ENCODE measurements at places on chromosomes 2 and 18.

GRCh38 chr2:122421775-122422174 lies 666.3 kb downstream of the TSN start:
- no peak for DNase-seq

GRCh38 chr2:163664610-163665009 lies 71.2 kb downstream of the FIGN start:
- DNase-seq, result peak; percentile 74

- peak; percentile 70 for DNase-seq
Measured at GRCh38 chr2:222844323-222844722, 16.5 kb upstream of the ACSL3 start.

- DNase-seq, result no peak
Measured at GRCh38 chr2:209074711-209075110, 349.1 kb upstream of the MAP2 start.

GRCh38 chr2:234535464-234535863 lies 38.6 kb upstream of the ARL4C start:
- no peak for DNase-seq

- DNase-seq, result no peak
Measured at GRCh38 chr18:5693699-5694294, 150.0 kb upstream of the EPB41L3 start.

DNA sequence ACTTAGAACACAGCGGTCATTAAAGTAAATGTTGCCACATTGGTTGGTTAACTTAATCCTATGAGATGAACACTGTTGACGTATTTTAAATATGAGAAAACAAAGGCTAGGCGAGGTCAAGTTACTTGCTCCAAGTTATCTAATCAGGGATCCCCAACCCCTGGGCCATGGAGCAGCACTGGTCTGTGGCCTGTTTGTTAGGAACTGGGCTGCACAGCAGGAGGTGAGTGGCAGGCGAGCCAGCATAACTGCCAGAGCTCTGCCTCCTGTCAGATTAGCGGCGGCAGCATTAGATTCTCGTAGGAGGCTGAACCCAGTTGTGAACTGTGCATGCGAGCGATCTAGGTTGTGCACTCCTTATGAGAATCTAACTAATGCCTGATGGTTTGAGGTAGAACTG lies 878.9 kb downstream of the CPS1 start:
- no peak for DNase-seq

- no peak for DNase-seq
Measured at GRCh38 chr2:105733875-105734274, 10.8 kb upstream of the NCK2 start.

DNA sequence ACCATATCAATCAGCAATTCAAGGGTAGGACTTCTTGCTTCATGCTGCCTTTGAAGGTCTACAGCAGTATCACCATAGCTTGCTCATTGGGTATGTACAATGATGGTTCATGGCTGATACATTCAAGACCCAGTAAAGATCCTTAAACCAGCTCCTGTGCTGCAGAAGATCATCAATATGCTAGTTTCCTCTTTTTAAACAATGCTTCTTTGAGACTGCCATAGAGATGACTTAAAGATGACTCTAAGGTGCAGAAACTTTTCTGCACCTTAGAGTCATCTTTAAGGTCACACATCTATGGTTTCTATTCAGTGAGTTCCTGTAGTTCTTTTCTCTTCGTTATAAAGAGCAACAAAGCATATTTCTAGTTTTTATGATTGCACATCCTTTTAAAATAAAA lies 102.8 kb upstream of the KLHL14 start:
- no peak for DNase-seq

- DNase-seq, result no peak
Measured at GRCh38 chr18:63258749-63259566, 60.6 kb downstream of the BCL2 start.

DNA sequence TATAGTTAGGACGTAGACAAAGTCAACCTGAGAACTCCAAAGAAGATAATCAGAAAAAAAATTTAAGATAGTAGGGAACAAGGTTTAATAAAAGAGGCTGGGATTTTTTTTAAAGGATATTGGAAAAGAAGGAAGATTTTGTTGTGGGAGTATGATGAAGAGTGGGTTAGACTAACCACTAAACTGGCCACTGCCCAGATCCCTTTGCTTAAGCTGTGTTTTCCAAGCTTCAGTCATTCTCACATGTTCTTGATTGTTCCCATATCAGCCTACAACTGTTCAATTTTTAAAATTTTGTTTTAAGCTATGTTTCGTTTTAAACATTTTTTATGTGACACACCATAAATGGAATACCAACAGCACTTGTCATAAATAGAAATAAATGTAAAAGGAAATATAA lies 284.5 kb upstream of the MMADHC start:
- no peak for DNase-seq

GRCh38 chr2:225465827-225466226 lies 66.3 kb downstream of the NYAP2 start:
- DNase-seq, result no peak

- no peak for DNase-seq
Measured at GRCh38 chr2:171541202-171541887, 19.1 kb downstream of the CYBRD1 start.

- DNase-seq, result no peak
Measured at GRCh38 chr2:183995632-183996031, 602.7 kb upstream of the ZNF804A start.

GRCh38 chr2:73036766-73037165 lies 34.7 kb downstream of the SFXN5 start:
- no peak for DNase-seq

GRCh38 chr2:31223026-31223425 lies 5.7 kb upstream of the CAPN14 start:
- no peak for DNase-seq

Measured in SJSA1 (cell line).